ENCODE measurements at places on chromosomes 4 and X.
A peak's percentile ranks its signal among the peaks of the same experiment; 100 is the strongest.

- no peak for DNase-seq
Observed at GRCh38 chrX:110157444-110157843, 154.5 kb downstream of the TMEM164 start.

DNA sequence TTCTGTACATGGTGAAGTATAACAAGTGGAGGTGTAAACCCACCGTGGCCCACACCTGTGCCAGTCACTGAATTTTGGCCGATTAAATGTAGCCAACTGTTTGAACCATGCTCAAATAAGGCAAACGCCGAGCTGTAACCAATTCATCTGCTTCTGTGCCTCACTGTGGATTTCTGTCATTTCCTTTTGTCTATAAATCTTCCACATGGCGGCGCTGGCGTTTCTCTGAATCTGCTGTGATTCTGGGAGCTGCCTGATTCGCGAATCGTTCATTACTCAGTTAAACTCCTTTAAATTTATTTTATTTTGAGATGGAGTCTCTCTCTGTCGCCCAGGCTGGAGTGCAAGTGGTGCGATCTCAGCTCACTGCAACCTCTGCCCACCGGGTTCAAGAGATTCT is 19.2 kb downstream of the SUPT20HL2 start:
- DNase-seq = peak; percentile 46

GRCh38 chr4:61277785-61278760 is 77.9 kb downstream of the ADGRL3 start:
- DNase-seq = no peak

- DNase-seq = no peak
Observed at GRCh38 chr4:126530996-126531585, 1101.7 kb upstream of the INTU start.

DNA sequence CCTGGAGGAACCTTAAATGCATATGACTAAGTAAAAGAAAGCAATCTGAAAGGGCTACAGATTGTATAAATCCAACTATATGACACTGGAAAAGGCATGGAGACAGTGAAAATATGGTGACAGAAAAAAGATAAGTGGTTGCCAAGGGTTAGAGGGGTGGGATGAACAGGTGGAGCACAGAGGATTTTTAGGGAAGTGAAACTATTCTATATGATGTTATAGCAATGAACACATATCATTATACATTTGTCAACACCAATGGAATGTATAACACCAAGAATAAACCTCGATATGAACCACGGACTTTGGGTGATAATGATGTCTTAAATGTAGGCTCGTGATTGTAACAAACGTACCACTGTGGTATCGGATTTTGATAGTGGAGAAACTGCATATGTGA is 40.7 kb downstream of the NPY5R start:
- DNase-seq = no peak

DNA sequence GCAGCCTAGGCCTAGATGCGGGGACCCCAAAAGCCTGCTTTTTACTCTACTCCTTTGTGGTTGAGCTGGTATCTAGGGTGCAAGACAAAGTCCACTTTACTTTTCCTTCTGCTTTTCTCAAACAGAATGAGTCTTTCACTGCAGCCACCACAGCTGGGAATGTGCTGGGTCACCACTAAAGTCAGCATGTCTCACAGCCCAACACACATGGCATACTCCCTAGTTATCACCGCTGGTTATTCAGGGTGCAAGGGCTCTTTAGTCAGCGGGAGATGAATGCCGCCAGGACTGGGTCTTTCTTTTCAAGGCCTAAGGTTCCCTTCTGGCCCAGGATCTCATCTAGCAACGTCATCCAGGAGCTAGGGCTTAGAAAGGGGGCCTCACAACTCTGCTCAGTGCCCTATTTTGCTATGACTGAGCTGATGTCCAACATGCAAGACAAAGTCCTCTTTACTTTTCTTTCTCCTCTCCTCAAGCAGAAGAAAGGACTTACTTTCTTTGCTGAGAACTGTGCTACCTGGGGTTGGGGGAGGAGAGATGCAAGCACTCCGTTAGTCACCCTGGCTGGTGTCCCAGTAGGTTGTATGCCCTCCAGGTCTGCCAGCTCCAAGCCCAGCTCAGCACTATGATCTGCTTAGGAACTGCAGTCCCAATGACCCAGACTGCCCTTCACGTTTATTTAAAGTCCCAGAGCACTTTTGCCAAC is 22.9 kb upstream of the STPG2 start:
- no peak for DNase-seq

DNA sequence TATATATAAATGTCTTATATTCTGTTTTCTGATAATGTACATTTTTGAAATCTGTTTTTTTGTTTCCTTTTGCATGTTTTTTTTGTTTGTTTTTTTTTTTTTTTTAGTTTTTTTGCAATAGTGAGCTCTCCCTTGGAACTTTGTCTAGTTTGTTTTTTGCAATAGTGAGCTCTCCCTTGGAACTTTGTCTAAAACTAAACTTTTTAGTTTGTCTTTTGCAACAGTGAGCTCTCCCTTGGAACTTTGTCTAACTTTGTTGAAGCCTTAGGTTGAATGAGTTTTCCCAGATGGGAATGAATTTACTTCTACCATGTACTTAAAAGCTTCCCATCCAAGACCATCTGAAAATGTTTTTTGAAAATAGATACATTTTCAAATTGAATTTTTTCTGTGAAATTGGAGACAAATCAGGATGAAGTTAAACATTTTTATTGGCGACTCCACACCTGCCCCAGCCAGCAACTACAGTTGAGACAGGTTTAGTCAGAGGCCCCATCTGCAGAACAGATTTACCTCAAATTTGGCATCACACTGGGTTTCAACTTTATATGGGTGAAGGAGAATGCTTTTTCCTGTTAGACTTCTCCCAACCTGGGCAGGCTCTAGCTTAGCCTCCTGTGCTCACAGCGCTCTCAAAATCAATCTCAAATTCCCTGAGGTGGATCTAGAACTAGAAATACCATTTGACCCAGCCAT is 16.0 kb downstream of the SLC9B2 start:
- no peak for DNase-seq

DNA sequence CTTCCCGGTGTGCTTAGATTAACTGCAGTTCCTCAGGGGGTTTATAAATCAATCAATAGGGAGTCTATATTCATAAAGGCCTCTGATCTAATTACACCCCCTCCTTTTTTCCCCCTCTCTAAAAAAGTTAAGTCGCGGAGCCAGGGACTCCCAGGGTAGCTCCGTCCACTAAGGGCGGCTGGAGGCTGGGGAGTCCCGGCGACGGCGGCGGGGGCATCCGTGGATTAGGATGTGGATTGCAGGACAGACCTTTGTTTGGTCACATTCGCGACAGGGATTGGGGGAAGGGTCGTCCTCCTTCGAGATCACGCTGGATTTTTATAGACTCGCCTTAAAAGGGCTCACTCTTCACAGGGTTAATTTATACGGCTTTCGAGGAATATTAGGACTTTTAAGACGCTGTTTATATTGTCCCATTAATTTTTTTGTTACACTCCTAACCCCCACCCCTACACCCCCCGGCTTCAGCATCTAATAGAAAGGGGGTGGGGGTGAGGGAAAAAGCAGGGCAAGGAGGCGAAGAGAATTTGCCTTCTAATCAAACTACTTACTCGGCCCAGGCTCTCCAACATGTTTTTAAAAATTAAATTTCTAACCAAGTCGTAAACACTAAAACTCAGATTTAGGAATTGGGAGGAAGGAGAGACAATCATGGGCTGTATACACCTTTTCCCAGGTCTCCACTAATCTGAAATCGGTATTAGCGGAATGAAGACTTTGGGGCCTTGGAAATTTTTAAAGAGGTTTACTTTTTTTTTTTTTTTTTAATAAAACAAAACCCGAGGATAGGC is 8.5 kb downstream of the PITX2 start:
- no peak for DNase-seq

- no peak for DNase-seq
Observed at GRCh38 chr4:183728223-183729068, 69.4 kb downstream of the TRAPPC11 start.

GRCh38 chr4:70315928-70316327 is 18.9 kb upstream of the CABS1 start:
- DNase-seq = no peak

GRCh38 chrX:140034916-140035315 is 69.6 kb upstream of the CXorf66 start:
- no peak for DNase-seq

DNA sequence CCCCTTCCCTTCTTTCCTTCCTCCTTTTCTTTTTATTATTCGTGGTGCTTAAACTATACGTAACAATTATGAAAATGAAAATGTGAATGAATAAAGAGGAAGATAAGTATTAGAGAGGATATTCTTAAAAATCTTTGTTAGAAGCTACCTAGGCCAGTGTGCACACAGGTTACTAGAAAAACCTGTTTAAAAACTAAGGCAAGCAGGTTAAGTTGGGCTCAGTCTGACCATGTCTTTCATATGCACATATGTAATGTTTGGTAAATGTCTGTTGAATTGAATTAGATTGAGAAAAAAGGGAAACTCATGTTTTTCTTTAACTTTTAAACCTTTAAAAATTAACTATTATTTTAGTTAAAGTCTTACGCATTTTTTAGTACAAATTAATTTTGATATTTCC is 7.8 kb downstream of the SHROOM3 start:
- no peak for DNase-seq

GRCh38 chr4:72312032-72312650 is 256.9 kb downstream of the ADAMTS3 start:
- no peak for DNase-seq

GRCh38 chr4:81137446-81137845 is 77.6 kb downstream of the PRKG2 start:
- DNase-seq = no peak

DNA sequence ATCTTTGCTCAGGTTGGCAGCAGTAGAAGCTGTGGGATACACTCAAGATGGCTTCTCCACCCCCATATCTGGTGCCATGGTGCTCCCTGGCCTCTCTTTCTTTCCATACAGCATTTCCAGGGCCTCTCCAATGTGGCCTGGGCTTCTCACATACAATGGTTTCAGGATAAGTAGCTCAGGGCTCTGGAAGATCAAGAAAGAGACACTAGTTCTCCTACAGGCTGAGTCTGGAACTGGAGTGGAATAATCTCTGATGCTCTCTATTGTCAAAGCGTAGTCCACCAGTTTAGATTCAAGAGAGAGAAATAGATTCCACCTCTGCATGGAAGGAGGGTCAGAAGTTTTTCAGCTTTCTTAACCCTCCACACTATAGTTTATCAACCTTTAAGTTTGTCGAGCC is 138.2 kb upstream of the AADAT start:
- no peak for DNase-seq
